Hepatocyte (in vitro differentiated cells): ENCODE measurements at places on chromosomes 2 and 18. TPM values are rescaled to one million over a fixed set of nuclear protein-coding genes. Genes with fewer than 3 reads are reported as not detected.

DNA sequence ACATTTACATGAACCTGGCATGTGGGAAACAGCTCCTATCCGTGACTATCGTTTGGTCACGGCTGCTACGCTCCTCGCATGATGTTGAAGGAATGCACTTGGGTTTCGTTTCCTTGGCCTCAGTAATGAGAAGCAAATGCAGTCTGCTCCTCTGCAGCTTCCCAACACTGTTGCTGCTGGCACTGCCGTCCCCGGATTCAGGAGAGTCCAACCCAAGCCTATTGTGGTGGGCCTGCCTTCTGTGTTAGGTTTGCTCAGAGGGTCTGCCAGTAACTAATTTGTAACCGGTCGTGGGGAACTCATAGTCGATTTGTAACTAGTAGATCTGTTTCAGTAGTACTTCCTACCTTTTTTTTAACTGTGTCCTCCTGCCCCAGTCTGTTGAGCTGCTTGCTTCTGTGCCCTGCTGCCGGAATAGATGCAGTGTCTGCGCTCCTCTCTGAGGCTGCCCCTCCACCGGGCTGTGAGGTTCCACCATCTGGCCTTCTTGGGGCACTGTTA is 58.4 kb downstream of the WDSUB1 start:
- no peaks in the 10 kb centered on the region for H3K4me1 ChIP-seq
- DNase-seq: no peak
- H3K27me3 ChIP-seq: no peaks in the 10 kb centered on the region
- H3K27ac ChIP-seq: no peak overlapping the region
- no peak overlapping the region for H3K4me3 ChIP-seq
- H3K36me3 ChIP-seq: no peaks in the 10 kb centered on the region

DNA sequence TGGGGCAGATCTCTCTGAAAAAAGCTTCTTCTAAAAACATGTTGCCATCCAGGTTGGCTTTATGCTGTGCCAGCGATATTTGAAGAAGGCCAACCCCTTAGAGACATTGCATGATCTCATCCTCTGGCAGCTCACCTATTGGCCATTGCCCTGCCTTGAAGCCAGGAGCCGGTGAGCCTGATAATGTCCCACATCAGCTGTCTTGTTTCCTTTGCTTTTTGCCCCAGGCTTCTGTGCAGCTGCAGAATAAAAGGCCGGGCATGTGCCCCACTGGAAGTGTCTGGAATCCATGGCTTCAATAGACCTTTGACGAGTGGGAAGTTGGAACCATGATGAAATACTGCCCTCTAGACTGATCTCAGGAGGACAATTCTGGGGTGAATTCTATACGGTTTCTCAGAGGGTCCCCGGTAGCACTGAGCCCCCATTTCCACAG is 523.5 kb upstream of the ZEB2 start:
- no peaks in the 10 kb centered on the region for H3K4me1 ChIP-seq
- H3K4me3 ChIP-seq: no peak overlapping the region
- H3K27me3 ChIP-seq: no peaks in the 10 kb centered on the region
- no peak for DNase-seq
- no peaks in the 10 kb centered on the region for H3K36me3 ChIP-seq

DNA sequence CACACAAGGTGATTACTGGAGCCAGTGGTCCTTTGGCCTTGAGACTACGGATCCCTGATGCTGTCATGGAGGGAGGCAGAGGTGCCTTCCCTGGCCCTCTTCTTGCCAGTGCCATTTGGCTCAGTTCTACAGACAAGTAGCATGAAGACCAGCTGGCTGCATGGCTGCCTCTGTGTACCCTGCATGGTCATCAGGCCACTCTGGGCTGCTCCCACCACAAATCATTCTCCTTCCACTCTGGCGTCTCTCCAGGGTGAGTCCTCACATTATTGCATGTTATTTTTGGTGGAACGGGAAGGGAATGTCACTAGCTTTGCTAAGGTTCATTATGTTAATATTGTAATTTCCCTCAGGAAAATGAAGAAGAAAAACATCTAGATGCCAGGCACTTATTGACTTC is 229.8 kb downstream of the VAPA start:
- H3K4me3 ChIP-seq: no peak overlapping the region
- DNase-seq: no peak
- no peaks in the 10 kb centered on the region for H3K27me3 ChIP-seq
- peaks cover 39% of the 10 kb centered on the region for H3K4me1 ChIP-seq

SULT1C2 gene
- total RNA-seq: 21.5 and 25.1 TPM in 2 replicates
